ENCODE measurements at places on chromosomes 12 and 14. TPM values are rescaled to one million over a fixed set of nuclear protein-coding genes. Genes with fewer than 3 reads are reported as not detected.

GRCh38 chr14:56874375-56874774 is 64.1 kb upstream of the OTX2 start:
- H3K36me3 ChIP-seq = no peaks in the 10 kb centered on the region
- no peaks in the 10 kb centered on the region for H3K27me3 ChIP-seq
- no peaks in the 10 kb centered on the region for H3K4me1 ChIP-seq
- DNase-seq = peak; percentile 89
- no peak overlapping the region for H3K27ac ChIP-seq

GRCh38 chr12:108296945-108297344 is 42.2 kb downstream of the CMKLR1 start:
- H3K36me3 ChIP-seq = no peaks in the 10 kb centered on the region
- H3K27me3 ChIP-seq = no peaks in the 10 kb centered on the region
- no peaks in the 10 kb centered on the region for H3K4me1 ChIP-seq
- no peak overlapping the region for H3K4me3 ChIP-seq
- no peak overlapping the region for H3K27ac ChIP-seq

Gene SAMD15
- total RNA-seq = 5.7 TPM

Gene TSHR
- not detected for total RNA-seq

DNA sequence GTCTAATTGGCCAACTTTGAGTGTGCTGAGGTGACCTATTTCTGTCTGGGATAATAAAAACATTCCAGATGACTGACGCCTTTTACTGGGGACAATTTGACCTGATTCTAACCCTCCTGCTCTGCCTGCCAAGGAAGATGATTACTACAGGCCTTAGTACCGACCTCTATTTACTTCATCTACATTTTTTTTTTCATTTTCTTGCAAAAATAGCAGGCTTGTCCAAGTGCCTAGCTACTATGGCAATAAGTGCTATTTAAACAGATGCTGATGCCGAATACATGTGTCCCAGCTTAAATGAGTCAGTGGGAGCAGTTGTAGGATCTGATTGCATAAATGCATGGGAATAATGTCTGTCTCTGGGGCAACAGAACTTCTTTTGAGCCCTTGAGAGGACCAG is 254.3 kb downstream of the RGS6 start:
- no peak overlapping the region for H3K27ac ChIP-seq
- H3K36me3 ChIP-seq = no peaks in the 10 kb centered on the region
- H3K4me1 ChIP-seq = no peaks in the 10 kb centered on the region

GRCh38 chr12:78210894-78211302 is 380.2 kb downstream of the NAV3 start:
- no peak overlapping the region for H3K4me3 ChIP-seq
- no peak for DNase-seq
- H3K36me3 ChIP-seq = no peaks in the 10 kb centered on the region
- no peaks in the 10 kb centered on the region for H3K27me3 ChIP-seq

DNA sequence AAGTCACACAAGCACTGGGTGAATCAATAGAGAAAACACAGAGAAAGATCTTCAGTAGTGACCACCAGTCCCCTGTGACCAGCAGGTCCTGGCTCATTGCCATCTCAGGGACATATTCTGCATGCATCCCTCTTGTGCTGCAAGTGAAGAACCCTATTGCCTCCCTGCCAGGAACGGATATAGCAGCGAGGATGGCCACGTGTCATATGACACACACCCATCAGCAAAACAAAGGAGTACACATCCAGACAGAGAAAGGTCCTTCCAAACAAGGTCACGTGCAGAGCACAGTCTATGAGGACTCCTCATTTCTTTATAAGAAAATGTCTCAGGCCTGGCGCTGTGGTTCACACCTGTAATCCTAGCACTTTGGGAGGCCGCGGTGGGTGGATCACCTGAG is 638.4 kb downstream of the FLRT2 start:
- no peak overlapping the region for H3K27ac ChIP-seq
- no peaks in the 10 kb centered on the region for H3K4me1 ChIP-seq
- H3K4me3 ChIP-seq = no peak overlapping the region
- H3K36me3 ChIP-seq = no peaks in the 10 kb centered on the region
- no peaks in the 10 kb centered on the region for H3K27me3 ChIP-seq
- DNase-seq = no peak

Gene UBC
- 631 TPM for total RNA-seq

GRCh38 chr12:14773685-14774073 is 29.6 kb downstream of the WBP11 start:
- peak overlapping the region; percentile 85 for H3K4me3 ChIP-seq
- H3K27ac ChIP-seq = no peak overlapping the region
- H3K27me3 ChIP-seq = no peaks in the 10 kb centered on the region
- no peak for DNase-seq

- peak overlapping the region; percentile 73 for H3K4me3 ChIP-seq
- H3K36me3 ChIP-seq = no peaks in the 10 kb centered on the region
- no peak overlapping the region for H3K27ac ChIP-seq
- H3K4me1 ChIP-seq = peaks cover 6% of the 10 kb centered on the region
- peaks cover 99% of the 10 kb centered on the region for H3K27me3 ChIP-seq
Measured at GRCh38 chr14:36520601-36521525, 831 bp upstream of the NKX2-1 start.

Gene IKZF4
- total RNA-seq = 9.8 TPM

GRCh38 chr12:25264862-25265261 is 14.1 kb upstream of the KRAS start:
- no peaks in the 10 kb centered on the region for H3K27me3 ChIP-seq
- no peak overlapping the region for H3K27ac ChIP-seq
- DNase-seq = no peak
- peaks cover 15% of the 10 kb centered on the region for H3K4me1 ChIP-seq
- H3K36me3 ChIP-seq = no peaks in the 10 kb centered on the region
- H3K4me3 ChIP-seq = no peak overlapping the region

DNA sequence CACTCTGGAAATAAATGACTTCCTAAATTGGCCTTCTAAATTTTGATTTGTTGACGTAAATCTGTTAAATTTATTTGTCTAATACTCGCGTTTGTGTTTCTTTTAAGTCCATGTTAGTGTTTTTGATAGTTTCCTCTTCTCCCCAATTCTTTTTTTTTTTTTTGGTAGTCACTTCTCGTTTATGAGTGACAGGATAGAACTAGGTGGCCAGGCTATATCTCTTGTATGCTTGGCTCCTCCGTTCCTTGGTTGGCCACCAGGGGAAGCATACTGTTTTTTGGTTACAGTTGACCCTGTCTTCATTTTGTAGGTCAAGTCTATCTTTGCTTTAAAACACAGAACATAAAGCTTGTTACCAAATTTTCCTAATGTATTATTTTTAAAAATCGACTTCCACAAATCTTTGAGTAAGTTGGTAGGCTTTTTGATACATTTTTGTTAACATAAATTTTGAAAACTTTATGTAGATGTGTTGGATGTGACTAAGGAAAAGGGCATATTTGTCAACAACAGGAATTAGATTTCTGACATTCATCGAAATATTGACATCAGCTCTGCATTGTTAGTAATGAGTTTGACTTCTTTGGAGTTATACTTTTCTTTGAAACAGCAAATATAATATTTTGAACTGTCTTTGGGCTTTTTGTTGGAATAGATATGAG is 2.2 kb downstream of the RCOR1 start:
- peaks cover 11% of the 10 kb centered on the region for H3K4me1 ChIP-seq
- peaks cover 19% of the 10 kb centered on the region for H3K36me3 ChIP-seq
- peak overlapping the region; percentile 83 for H3K4me3 ChIP-seq
- H3K27me3 ChIP-seq = no peaks in the 10 kb centered on the region
- peak; percentile 85 for DNase-seq

Gene HIGD1C
- not detected for total RNA-seq

DNA sequence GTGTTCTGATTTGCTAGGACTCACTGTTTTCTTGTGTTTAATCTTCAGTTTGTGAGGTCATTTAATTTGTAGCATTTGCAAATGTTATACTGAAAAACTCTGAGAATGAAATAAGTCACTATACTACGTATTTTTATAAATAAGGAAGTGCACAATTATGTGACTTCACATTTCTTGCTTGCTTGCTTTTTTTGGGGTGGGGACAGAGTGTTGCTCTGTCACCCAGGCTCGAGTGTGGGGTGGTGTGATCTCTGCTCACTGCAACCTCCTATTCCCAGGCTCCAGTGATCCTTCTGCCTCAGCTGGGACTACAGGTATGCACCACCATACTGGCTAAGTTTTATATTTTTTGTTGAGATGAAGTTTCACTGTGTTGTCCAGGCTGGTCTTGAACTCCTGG is 32.7 kb downstream of the RBM25 start:
- H3K36me3 ChIP-seq = peaks cover 88% of the 10 kb centered on the region
- H3K27me3 ChIP-seq = no peaks in the 10 kb centered on the region
- no peak for DNase-seq
- H3K4me3 ChIP-seq = no peak overlapping the region

GRCh38 chr12:27732281-27732680 is 21.6 kb downstream of the MRPS35 start:
- no peak overlapping the region for H3K4me3 ChIP-seq
- H3K27me3 ChIP-seq = no peaks in the 10 kb centered on the region

DNA sequence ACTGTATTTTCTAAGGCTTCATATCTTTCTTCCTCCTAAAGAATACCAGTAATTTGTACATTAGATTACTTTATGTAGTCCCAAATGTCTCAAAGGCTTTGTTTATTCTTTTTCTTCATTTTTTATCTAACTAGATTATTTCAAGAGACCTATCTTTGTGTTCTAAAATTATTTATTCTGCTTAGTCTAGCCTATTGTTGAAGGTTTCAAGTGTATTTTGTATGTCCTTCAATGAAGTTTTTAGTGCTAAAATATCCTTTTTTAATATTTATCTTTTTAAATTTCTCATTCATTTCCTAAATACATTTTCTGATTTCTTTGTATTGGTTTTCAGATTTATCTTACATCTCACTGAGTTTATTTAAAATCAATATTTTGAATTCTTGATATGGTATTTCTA is 25.8 kb downstream of the OR4N5 start:
- no peaks in the 10 kb centered on the region for H3K4me1 ChIP-seq
- H3K4me3 ChIP-seq = no peak overlapping the region
- H3K27ac ChIP-seq = no peak overlapping the region
- DNase-seq = no peak
- H3K27me3 ChIP-seq = no peaks in the 10 kb centered on the region

- DNase-seq = no peak
- H3K4me1 ChIP-seq = peaks cover 6% of the 10 kb centered on the region
- no peak overlapping the region for H3K27ac ChIP-seq
- no peaks in the 10 kb centered on the region for H3K27me3 ChIP-seq
Measured at GRCh38 chr12:100443434-100443833, 30.2 kb upstream of the NR1H4 start.

DNA sequence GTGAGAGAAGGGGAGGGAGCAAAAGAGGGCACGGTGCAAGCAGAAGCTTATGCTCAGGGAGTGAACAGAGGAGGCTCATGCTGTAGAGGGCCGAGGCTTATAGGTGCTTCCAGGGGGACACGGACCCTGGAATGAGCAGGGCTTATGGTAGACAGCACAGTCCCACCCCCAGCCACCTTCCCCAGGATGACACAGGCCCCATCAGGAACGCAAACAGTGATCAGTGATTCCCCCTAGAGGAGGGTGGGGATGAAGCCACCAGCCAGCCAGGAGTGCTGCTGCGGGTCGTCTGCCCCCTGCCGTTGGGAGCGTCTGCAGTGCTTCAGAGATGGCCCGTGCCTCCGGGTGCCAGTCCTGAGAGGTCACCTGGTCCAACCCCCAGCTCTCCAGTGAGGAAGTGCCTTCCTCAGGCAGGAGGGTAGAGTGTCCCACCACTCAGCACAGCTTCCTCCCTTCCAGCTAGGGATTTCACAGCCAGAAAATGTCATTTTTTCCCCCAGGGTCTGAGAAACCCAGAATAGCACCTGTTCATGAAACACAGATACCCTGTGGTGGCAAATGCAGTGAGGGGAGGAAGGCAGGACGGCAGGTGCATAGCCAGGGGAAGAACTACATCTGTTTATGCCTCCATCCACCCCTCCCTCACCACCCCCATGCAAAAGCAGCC is 60.7 kb downstream of the SLC6A12 start:
- DNase-seq = peak; percentile 98
- H3K27me3 ChIP-seq = no peaks in the 10 kb centered on the region
- no peak overlapping the region for H3K4me3 ChIP-seq

GRCh38 chr12:67433385-67434175 is 164.4 kb downstream of the CAND1 start:
- H3K4me3 ChIP-seq = no peak overlapping the region
- no peaks in the 10 kb centered on the region for H3K4me1 ChIP-seq
- DNase-seq = no peak
- no peaks in the 10 kb centered on the region for H3K27me3 ChIP-seq
- no peaks in the 10 kb centered on the region for H3K36me3 ChIP-seq
- no peak overlapping the region for H3K27ac ChIP-seq

Gene DDN
- 0.33 TPM for total RNA-seq

DNA sequence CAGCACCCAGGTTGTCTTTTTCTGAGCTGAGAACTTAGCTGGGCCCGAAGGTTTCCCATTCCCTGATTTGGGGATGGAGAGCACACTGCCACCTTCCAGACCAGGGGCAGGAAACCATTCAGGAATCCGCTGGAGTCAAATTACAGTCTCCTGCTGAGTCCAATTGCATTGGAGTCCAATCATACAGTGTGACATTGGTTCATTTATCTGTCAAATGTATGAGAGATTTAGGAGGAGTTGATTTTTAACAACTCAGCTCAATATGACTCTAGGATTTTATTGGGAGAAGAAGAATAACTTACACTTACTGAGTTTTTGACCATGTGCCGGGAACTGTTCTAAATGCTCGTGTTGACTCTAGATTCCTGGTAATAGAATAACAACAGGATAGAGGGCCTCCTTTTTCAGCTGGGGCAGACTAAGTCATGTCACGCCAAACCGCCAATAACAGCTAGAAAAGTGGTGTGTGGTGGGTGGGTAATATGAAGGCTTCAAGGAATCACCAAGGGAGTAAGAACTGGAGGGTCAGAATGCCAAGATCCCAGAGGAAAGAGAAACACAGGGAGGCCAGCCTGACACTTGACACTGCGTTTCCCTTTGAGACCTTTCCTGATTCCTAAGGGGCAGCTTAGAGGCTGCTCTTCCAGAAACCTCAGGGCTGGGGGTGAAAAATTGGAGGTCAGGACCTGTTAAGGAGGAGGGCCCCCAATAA is 11.5 kb downstream of the SYNDIG1L start:
- H3K36me3 ChIP-seq = no peaks in the 10 kb centered on the region
- no peak overlapping the region for H3K4me3 ChIP-seq
- DNase-seq = peak; percentile 73
- peak overlapping the region; percentile 47 for H3K27ac ChIP-seq

GRCh38 chr12:92369056-92369455 is 223.4 kb upstream of the BTG1 start:
- no peak for DNase-seq
- H3K4me1 ChIP-seq = no peaks in the 10 kb centered on the region
- no peaks in the 10 kb centered on the region for H3K36me3 ChIP-seq

- H3K27me3 ChIP-seq = no peaks in the 10 kb centered on the region
- no peaks in the 10 kb centered on the region for H3K36me3 ChIP-seq
- H3K27ac ChIP-seq = no peak overlapping the region
Measured at GRCh38 chr12:131046813-131047788, 93.4 kb downstream of the ADGRD1 start.

GRCh38 chr12:92938018-92938417 is 8.9 kb upstream of the EEA1 start:
- no peak for DNase-seq
- H3K36me3 ChIP-seq = no peaks in the 10 kb centered on the region
- no peaks in the 10 kb centered on the region for H3K27me3 ChIP-seq
- H3K27ac ChIP-seq = no peak overlapping the region
- H3K4me1 ChIP-seq = peaks cover 3% of the 10 kb centered on the region
- H3K4me3 ChIP-seq = no peak overlapping the region

Data from endodermal cell (in vitro differentiated cells).